Hematopoietic multipotent progenitor cell treated with erythropoietin and hydrocortisone succinate and interleukin-3 and kit ligand, for 4 days (in vitro differentiated cells): ENCODE measurements at places on chromosomes 1 and 21.

DNA sequence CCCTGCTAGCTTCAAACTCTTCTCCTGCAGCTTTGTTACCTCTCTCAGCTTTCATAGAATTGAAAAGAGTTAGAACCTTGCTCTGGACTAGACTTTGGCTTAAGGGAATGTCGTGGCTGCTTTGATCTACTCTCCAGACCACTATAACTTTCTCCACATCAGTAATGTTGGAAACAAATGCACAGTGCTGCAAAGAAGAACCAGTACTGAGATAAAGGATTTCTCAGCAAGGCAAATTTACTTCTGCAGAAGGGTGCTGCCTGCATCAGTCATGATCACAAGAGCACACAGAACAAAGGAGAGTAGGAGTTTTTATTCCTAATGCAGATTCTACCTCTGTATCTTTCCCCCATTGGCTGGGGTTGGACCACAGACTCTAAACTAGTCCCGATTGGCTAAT, 621.6 kb upstream of the CHRM3 start:
- no peak for DNase-seq

- DNase-seq: peak; percentile 68
Observed at GRCh38 chr1:64861611-64862010, 104.7 kb downstream of the JAK1 start.

DNA sequence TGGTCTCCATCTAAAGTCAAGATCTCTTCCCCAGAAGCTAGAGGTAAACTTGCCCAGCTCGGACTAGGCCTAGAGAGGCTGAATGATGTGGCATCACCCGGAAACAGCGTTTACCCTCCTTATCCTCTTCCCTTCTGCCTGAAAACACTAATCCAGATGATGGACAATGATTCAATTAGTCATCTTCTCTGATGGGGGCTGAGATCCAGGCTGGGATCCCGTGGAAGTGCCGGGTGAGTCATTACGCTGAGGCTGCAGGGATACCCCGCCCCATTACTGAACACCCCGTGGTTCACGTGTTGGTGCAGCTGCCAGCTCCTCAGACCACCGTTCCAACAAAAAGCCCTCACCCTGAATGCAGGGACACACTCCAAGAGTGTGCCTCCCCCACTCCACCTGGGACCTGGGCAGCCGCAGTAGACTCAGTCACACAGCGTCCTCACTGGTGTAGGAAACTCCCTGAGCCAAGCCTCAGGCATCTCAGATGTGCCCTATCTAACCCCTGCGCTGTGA, 2.0 kb downstream of the S100A6 start:
- peak; percentile 41 for DNase-seq

GRCh38 chr1:87318056-87318650, 10.5 kb upstream of the LMO4 start:
- no peak for DNase-seq

DNA sequence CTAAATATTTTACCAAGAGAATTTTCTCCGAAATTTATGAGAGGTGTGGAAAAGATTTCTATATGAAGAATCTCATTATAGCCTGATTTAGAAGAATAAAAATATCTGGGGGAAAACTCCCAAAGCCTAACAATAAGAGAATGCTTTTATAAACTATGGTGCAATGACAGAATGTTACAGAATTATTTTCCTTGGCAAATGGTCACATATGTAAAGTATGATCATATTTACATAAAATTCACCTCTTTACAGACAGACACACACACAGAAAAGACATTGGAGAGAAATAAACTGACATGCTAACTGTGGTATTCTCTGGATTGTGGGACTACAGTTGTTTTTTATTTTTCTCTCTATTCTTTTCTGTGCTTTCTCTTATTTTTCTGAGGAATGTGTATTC, 226.3 kb upstream of the USP24 start:
- DNase-seq: no peak

DNA sequence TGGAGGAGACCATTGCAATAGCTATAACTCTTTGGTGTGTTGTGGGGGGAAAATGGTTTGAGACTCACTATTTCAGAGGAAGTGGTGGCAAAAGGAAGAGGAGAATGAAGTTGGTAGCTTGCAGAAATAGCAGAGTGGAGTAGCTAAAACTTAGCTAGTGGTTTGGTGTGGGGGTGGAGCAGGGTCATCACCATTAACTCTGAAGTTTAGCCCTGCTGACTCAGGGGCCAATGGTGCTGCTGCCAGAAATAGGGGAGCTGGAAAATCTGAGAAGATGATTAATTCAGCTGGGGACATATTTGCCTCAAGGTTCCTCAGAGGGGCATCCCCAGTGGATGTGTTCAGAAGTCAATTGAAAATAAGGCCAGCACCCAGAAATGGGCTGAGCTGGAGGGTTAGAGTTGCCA, 65.4 kb downstream of the RUNX1 start:
- peak; percentile 63 for DNase-seq

DNA sequence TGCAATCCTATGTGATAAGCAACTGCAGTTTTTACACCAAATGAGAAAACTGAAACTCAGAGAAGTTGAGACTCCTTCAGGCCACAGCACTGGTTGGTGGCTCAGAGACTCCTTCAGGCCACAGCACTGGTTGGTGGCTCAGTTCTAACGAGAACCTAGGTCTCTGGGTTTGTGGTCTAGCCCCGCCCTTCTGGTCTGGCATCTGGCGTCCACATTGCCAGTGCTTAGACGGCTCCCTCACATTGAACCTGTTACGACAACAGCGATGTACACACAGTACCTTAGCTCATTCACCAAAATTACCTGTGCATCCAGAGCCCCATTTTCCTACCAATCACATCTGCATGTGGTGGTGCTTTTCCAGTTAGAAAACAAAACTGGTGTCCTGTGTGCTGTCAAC, 66.1 kb downstream of the NID1 start:
- DNase-seq: peak; percentile 67

DNA sequence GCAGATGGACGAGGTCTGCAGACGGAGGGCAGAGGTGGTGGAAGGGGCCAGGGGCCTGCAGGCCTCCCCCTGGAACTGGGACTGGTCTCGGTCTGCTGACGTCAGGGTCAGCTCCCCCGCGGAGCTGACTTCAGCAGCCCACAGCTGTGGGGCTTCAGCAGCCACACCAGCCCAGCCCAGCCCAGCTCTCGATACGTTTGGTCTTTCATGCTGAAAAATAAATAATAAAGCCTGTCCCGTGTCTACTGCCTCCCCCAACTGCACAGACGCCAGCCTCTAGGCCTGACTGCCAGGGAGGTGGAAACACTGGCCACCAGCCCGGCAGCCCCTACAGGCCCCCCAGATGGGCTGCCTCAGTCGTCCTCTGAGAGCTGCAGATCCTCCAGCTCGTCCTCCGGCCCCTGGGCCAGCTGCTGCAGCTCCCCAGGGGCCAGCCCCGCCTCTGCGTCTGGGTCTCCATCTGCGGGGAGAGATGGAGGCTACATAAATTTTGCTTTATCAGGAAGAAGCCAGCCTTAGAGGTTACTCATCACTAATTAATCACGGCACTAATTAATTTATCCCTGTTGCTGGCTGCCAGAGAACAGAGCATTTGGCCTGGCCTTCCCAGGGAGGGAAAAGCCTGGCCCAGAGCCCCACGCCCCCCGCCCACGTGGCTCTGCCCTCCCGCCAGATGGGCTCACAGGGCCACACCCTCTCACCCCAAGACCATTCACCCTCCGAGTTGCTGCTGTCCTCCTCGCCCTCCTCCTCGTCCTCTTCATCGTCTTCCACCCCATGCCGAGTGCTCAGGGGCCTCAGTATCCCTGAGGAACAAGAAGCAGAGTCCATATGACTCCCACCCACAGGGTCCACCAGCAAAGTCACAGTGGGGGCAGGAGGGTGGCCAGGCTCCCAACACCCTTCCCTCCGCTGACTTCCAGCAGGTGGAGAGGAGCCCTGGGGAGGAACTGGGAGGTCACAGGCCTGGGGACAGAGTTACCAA, 14.4 kb downstream of the NOC2L start:
- no peak for DNase-seq

DNA sequence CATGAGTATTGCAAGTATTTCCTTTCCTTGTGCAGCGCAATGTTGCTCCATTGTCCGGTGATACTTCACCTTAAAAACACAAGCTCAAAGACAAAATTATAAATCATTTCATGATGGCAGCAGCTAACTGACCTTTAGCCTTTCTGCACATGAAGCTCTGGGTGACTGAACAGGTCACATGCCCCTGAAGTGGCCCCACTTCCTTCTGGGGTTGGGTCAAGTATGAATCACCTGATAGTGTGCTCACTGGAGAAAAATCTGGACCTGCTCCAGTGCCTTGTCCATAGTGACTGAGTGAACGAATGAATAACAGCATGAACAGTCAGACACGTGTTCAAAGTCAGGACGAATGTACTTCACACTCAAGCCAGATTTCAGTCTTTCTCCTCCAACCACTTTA, 658.9 kb downstream of the NPHP4 start:
- DNase-seq: no peak

GRCh38 chr21:38476385-38476784, 21.9 kb downstream of the ERG start:
- DNase-seq: peak; percentile 98

- DNase-seq: peak; percentile 87
Observed at GRCh38 chr1:166944186-166944967, 31.0 kb downstream of the ILDR2 start.

DNA sequence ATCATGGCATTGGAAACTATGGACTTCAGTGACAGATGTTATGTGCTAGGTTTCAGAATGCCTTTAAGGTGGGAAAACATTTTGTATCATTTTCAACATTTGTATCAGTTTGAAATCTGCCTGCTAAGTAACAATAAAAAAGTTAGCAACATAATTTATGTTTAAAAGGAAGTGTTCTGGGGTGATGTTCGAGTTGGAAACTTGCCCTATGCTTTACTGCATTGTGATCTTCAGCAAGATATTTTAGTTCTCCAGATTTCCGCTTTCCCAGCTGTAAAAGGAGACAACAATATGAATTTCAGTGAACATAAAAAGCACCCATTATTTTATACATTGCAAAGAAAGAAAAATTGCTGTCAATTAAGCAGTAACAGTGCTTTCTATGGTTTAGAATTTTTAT, 187.4 kb downstream of the DISC1 start:
- DNase-seq: peak; percentile 64

GRCh38 chr1:102262994-102263393, 266.3 kb upstream of the OLFM3 start:
- no peak for DNase-seq

GRCh38 chr21:35119501-35120047, 70.5 kb upstream of the RUNX1 start:
- no peak for DNase-seq

DNA sequence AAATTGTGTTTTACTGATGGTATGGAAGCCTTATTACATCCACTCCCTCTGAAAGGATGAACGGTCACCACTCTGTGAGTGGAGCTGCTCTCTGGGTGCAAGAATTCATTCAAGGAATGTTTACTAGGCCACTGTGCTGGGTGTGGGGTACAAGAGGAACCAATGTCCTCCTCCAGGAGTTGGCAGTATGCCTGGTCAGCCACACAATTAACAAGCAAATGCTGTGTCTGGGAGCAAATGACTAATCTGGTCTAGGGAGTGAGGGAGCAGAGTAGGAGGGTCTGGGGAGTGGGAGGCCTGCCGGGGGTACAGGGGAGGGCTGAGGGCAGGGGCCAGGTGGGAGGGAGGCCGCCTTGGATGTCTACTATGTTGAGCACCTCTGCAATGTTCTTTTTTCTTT, 27.2 kb upstream of the TDRD10 start:
- DNase-seq: peak; percentile 66

DNA sequence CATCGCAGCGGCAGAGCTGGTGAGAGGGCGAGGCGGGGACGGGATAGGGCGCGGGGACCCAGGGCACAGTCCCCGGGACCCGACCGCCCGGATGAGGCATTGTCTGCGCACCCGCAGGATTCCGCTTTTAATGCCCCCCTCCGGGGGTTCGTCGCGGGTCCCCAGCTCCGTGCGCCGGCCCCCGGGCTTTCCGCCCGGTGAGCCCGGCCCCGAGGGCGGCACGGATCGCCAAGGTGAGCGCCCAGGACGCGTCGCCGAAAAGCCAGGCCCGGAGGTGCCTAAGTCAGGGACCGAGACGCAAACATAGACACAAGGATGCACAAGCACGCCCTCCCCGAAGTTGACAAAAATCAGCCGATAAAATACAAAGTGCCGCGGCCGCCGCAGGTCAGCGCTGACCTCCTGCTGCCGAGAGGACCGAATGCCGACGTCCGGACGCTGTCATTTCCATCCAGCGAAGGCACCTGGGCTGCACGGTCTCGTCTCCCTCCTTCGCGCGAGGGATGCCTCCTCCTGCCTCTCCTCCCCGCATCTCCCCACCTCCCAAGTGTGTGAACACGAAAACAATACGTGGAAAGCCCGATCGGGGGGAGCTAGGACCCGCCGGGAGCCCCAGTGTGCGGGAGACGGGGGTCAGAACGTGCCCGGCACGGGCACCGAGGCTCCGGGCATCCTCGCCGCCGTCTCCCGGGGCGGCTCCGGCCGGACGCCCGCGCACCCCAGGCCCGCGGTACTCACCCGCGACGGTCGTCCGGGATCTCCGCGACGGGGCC, 101.1 kb upstream of the SOD1 start:
- DNase-seq: peak; percentile 48

DNA sequence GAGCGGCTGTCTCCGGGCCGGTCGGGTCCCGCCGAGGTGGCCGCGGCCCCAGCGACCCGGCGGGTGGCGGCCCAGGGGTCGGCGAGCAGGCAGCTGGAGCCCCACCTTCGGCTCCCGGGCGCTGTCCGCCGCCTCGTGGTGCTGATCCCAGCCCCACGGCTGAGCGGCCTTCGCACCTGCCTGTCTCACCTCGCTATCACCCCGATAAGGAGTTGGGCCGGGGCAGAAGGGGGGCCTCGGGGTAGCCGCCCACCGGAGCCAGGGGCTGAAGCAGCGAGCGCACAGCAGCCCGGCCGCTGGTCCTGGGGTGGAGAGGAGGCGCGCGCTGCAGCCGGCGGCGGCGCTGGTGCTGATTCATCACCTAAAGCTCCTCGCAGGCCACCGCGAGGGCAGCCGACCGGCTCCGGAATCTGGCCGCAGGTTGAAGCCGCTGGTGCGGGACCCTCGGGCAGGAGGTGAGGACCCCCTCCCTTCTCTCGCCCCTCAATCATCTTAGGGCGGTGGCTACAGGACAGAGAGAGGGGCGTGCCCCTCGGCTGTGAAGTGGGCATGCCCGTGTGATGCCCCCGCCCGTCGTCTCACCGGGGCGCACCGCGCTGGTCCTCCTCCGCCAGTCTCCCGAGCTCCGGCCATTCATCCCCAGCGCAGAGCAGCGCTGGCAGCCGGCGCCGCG, 575 bp downstream of the TRIM67 start:
- DNase-seq: peak; percentile 57

GRCh38 chr1:210607361-210607760, 278.7 kb downstream of the HHAT start:
- no peak for DNase-seq

GRCh38 chr21:41812679-41813078, 45.8 kb upstream of the RIPK4 start:
- no peak for DNase-seq

GRCh38 chr1:57272601-57273000, 151.3 kb downstream of the DAB1 start:
- no peak for DNase-seq

GRCh38 chr21:38766987-38767722, 38.6 kb upstream of the ETS2 start:
- peak; percentile 68 for DNase-seq

DNA sequence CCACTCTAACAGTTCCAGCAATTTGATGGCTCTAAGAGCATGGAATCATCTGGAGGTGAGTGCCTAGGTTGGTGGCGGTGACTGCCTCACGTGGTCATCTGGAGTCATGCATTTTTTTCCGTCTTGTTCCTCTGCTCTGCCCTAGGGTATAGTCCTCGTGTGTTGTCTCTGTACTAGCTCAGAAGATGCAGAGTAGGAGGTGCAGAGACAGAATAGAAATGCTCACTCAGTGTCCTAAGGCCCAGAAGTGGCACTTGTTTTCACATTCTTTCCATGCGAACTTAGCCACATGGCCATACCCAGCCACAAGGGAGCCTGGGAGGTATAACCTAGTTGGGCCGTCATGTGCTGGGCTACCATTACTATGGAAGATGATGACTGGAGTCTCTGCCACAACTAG, 30.3 kb downstream of the DYRK1A start:
- no peak for DNase-seq
